ENCODE measurements at places on chromosomes 2 and 18.

DNA sequence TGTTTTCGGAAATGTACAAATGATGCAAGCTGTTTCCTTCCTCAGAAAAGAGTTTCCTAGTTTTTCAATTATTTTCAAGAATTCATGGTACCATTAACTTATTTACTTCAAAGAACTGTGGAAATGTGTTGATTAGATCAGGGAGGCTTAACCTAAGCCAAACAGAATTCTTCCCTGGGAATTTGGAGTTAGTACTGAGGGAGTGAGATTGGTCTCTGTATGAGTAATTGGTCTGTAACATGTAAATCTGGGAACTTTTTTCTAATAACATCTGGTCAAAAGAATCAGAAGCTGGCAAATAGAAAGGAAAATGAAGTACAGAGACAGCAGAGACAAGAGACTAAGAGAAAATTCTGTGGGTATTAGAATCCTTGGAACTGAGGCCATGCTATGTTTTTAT, 145.8 kb downstream of the BABAM2 start:
- no peak for DNase-seq

DNA sequence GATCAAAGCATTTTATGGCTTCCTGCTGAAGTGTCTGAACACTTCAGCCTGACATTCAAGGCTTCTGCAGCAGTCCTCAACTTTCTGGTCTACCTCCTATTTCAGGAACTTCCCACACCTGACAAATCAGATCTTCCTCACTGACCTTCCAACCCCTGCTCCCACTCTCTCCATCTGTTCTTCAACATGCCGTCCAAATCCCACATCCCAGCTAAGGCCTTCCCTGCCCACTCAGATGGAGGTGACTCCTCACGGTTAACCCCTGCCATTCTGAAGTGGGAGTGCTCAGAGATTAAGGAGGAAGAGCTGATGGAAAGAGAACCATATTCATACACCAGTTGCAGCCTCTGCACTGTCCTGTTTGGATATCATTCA, 104.8 kb downstream of the POLR1A start:
- no peak for DNase-seq

- DNase-seq: no peak
Measured at GRCh38 chr2:60516383-60516811, 37.1 kb downstream of the BCL11A start.

DNA sequence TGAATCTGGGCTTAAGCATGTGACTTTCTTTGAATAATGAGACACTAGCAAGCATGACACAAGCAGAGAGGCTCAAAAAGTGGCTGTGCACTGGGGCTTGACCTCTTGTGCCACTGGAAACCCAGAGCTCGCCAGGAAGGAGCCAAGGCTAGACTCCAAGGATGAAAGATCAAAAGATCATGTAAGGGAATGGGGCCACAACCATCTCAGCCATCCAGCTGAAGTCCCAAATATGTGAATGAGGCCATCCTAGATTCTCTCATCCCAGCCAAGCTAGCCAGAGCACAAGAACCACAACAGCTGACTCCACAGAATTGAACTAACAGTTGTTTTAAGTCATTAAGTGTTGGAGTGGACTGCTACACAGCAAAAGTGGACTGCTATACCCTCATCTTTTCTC, 288.1 kb downstream of the CCDC178 start:
- no peak for DNase-seq

DNA sequence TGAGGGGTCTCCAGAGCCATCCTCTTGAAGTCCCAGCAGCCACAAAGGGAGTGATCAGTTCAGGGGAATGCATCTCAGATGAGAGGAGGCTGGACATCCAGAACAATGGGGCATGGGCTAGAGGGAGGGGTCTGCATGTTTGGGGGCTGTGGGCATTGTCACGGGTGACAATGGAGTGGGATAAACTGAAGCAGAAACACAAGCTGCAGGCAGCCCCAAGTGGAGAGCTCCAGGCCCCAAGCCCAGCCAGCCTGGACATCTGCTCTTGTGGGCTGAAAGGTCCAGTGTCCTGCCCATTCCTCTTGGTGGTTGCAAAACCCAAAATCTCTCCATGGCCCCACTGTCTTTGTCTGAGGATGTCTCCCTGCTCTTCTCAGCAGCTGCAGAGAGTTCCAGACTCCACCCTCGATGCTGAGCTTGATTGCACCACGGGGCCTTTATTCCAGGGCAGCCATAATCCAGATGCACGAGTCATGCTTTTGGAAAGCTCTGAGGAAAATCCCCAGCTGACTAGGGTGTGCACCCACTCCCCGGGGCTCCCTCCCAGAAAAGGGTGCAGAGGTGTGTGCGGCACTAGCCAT, 149.4 kb downstream of the TNS1 start:
- no peak for DNase-seq

GRCh38 chr18:59834267-59834666, 65.5 kb upstream of the PMAIP1 start:
- no peak for DNase-seq

DNA sequence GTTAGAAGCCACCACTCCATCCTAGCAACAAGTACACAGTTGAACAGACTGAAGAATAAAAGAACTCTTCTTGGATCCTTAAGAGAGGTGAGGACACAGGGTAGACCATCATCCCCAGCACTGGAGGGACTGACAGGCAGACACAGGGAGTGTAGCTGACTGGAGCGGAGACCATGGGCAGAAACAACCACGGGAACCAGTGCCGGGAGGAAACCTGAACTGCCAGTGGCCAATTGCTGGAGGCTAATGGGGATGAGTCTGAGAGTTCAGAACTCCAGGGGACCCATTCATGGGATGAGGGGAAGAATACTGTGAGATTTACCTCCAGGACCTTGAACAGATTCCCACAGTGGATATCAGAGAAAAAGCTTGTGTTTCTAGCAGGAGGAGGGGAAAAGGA, 76.8 kb downstream of the HS6ST1 start:
- DNase-seq: no peak

GRCh38 chr2:169509298-169509885, at the start of gene KLHL41:
TSS of gene KLHL41 (plus strand) at chr2:169509702. CDS start at chr2:169509779, 77 bp downstream.
- no peak for DNase-seq

DNA sequence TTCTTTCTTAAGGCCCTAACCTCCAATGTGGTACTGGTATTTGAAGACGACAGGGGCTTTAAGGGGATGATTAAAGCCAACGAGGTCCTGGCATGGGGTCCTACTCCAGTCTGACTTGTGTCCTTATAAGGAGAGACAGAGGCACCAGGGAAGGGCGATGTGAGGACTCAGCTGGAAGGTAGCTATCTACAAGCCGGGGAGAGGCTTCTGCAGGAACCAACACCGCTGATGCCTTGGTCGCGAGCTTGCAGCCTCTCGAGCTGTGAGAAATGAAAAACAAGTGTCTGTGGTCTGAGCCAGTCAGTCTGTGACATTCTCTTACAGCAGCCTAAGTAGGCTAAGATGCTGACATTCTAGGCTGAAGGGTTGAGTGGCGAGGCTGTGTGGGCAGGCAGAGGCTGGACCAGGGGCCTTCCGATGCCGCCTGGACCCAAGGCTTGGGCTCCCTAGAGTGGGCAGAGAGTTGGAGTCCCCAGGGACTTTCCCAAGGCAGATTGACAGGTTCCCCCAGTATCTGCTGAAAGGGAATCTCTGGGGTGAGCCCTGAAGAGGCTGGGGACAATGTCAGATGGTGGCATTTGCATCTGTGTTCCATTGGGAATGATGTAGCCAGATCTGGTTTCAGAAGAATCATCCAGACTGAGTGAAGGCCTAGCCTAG, 322.9 kb upstream of the HS6ST1 start:
- DNase-seq: no peak

DNA sequence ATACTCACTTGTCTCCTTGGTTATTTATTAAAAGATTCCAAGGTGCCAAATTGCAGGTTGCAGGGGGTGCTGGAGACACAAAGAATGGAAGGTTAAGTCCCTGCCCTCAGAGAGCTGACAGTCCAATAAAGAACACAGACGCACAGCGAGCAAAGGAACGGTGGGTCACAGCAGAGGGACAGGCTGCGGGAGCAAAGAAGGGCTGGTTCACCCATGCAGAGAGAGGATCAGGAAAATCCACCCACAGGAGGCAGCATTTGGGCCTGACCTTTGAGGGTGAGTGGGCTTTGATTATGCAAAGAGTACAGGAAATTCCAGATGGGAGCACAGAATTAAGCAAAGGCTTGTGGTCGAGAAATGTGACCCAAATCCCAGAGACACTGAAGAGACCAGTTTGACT, 45.0 kb downstream of the ZBTB7C start:
- DNase-seq: no peak

DNA sequence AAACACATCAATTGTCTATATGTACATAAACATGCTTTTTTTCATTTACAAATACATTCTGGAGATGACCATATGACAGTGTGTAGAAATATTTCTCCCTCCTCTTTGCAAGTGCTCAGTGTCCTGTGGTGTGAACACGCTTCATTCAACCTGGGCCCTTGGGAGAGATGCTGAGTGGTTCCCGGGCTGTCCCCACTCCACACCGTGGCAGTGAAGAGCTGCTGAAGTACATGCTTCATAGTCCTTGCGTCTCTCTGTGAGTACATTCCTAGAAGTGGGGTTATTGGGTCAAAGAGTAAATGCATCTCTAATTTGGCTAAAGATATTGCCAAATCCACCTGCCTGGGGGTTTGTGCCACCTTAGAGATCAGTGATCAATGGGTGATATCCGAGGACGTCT, 6.5 kb upstream of the GPR35 start:
- DNase-seq: no peak

- no peak for DNase-seq
Measured at GRCh38 chr2:107001062-107001461, 115.1 kb upstream of the ST6GAL2 start.

DNA sequence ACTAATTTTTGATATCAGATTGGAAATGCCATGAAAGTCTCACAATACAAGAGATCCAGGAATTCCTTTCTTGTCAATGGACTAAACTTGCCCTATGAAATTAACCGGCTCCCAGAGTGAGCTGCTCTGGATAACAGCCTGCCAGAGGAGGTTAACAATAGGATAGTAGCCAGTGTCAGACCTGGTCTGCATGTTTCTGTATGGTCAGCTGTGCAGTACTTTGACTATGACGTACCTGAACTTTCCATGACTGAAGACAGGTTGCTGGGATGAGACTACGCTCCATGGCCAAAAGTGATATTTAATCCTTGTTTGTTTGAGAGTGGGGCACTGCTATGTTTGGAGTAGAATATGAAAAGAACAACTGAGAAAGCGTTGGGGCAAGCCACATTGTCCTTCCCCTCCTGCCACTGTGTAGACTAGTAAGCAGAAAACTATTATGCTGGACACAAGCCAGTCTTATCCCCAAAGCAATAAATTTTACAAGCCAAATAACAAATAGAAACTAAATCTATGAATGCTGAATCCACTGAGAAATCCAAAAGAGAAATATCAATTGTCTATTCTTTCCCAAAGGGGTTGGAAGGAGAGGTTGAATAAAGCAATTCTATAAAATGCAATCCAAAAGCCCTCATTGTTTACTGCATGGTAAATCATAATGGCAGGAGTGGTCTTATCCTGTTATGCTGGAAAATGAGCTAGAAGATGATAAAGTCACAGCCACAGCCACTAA, 115.5 kb upstream of the CYP26B1 start:
- no peak for DNase-seq

GRCh38 chr2:20225294-20226151, 593 bp upstream of the SDC1 start:
- peak; percentile 56 for DNase-seq

GRCh38 chr18:62394006-62394763, 69.1 kb downstream of the TNFRSF11A start:
- no peak for DNase-seq

- no peak for DNase-seq
Measured at GRCh38 chr2:144359684-144360083, 160.2 kb downstream of the ZEB2 start.

DNA sequence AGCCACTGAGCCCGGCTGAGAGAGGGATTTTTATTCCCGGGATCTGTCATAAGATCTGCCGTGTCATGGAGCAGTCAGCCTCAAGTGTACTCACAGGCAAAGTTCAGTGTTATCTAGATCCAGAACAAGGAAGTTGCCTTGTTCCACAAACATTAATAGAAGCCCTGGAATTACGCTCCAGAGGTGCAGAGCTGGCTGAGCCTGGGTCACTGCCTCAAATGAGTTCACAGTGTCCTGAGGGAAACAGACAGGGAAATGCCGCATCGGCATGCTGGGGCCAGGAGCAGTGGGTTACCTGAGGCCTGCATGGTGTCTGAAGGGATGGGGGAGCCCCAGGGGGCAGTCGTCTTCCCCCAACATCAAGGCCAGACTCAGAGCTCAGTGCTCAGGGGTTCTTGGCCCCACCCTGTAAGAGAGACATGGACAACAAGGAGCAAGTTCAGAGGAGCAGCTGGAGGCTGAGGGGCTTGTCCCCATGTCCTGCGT, 42.7 kb upstream of the ODC1 start:
- DNase-seq: no peak

DNA sequence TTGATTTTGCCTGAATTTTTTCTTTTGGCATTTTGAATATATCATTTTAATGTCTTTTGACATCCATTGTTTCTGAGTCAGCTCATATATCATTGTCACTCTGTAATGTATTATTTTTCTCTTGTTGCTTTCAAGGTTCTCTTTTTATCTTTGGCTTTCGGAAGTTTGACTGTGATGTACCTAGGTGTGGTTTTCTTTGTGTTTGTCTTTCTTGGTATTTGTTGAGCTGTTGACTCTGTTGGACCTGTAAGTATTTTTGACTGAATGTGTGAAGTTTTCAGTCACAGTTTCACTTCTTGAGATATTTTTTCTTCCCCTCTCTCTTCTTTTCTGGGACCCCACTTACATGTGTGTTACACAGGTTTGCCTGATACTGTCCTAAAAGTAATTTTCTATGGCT, 24.9 kb upstream of the DRC1 start:
- no peak for DNase-seq

- no peak for DNase-seq
Measured at GRCh38 chr2:66050392-66050791, 384.5 kb upstream of the MEIS1 start.

- no peak for DNase-seq
Measured at GRCh38 chr2:12008425-12009061, 262.1 kb downstream of the LPIN1 start.

DNA sequence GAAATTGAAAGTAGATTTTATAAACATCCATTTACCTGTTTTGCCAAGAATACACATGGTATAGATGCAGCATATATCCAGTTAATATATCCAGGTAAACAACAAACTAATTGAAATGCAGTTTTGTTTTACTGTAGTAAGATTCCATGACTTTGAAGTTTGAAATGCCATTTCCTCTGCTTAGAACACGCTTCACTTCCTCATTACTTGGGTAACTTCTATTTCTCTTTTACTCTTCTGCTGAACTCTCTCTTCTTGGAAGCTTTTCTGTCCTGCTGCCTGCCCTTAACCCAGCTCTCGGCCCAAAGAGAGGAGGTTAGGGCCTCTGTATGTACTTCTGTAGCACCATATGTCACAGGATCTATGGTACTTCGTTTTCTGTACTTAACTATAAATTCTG, 14.1 kb upstream of the IL1RL2 start:
- DNase-seq: no peak

GRCh38 chr2:179650420-179650819, 211.0 kb downstream of the ZNF385B start:
- no peak for DNase-seq

- DNase-seq: no peak
Measured at GRCh38 chr2:48572816-48573215, 42.9 kb downstream of the STON1 start.

- DNase-seq: no peak
Measured at GRCh38 chr18:37272841-37273240, 292.8 kb downstream of the CELF4 start.

GRCh38 chr2:169513926-169514325, 4.4 kb downstream of the KLHL41 start:
- no peak for DNase-seq

GRCh38 chr2:167814881-167815718, 432.3 kb downstream of the STK39 start:
- DNase-seq: no peak

All from activated CD4-positive, alpha-beta T cell treated with anti-CD3 and anti-CD28 coated beads, Interleukin-2, amount 50 U/mL, for 48 hours (primary cell).